ENCODE measurements at places on chromosomes 6 and 20.

DNA sequence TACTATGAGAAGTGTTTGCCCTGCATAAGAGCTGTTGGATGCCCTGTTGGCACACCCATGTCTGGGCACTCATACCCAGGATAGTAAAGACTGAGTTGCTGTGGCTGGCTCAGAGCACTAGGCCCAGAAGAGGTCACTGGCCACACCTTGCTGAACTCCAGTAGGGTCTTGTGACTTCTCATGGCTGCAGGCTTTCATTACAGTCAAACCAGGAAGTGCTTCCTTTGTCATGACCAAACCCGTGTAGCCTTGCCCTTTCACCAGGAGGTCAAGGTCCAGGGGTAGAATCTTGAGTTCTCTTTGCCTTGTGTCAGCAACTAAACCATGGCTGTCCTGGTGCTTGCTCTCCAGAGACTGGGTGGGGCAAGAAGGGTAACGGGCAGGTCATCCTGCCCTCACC is 49.5 kb downstream of the CD164 start:
- DNase-seq, result no peak

GRCh38 chr6:1349655-1350054 is 37.8 kb downstream of the FOXQ1 start:
- DNase-seq, result no peak

GRCh38 chr6:36039112-36039511 is 11.5 kb downstream of the MAPK14 start:
- DNase-seq, result no peak

- no peak for DNase-seq
These were observed 30.5 kb upstream of the MYBL2 start for GRCh38 chr20:43636429-43636828.

GRCh38 chr20:3869839-3870634 is 19.1 kb upstream of the PANK2 start:
- no peak for DNase-seq

DNA sequence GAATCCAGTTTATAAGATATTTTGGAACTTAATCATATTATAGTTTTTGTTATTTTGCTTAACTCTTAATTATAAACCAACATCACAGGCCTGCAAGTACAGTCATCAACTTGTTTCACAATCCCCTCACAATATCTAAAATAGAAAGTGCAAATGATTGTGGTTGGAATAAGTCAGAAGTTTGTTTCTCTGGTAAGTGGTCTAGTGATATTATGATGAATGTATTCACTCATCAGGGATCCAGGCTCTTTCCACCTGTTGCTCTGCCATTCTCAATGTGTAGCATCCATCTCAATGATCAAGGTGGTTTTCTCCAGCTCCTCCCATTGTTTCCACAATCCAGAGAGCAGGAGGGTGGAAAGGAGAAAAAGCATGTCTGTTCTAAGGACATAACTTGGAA is 54.2 kb downstream of the OPN5 start:
- DNase-seq, result no peak

DNA sequence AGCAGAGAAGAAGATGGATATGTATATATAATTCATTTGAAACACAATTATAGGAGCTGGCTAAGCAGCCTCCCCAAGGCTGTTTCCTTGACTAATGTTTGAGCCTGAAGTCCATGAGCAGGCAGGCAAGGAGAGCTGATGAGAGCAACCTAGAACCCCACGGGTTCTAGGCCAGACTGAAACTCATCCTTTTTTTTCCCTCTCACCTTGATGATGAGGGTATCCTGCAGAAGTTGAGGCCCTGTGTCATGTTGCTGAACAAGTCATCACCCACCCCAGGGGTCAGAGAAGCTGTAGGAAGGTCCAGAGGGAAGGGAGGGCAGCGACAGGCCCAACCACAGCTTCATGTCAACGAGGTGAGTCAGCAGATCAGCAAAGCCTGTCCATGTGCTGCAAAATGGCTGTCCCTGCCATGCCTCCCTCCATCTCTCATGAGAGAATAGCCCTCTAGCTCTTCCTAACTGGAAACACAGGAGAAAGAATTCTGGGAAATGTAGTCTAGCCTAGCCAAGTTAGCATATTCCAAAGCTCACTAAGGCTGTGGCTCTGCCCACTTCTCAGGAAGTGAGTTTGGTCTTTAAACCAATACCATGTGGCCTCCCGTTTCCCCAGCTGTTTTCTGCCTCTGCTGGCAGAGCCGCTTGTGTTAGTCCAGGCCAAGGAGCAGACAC is 91.3 kb upstream of the DTNBP1 start:
- DNase-seq, result no peak

DNA sequence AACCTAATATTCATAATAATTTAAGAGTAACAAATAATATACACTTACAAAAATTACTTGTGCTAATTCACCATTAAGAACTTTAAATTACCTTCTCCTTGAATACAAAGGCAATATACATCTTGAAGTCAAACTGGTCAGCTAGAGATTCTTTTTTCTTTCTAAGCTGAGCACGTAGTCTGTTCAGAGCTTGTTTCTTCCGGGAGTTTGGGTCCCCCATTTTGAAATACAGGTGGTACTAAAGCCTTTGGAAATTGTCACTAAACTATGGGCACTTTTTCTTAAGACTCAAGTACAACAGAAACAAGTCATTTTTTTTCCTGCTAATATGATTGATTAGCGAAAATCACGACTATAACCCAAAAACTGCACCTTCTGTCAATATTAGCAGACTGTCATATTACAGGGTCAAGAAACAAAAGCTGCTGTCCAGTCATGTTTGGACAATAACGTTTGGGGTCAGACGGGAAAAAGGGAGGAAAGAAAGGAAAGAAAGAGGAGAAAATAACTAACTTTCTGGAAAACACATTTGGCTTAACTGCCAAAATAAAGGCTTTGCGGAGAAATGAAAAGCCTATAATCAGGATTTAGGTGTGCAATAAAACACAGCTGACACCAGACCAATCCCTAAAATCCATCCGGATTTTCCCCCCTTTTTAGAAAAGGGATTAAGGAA is 367 bp downstream of the C6orf62 start:
- no peak for DNase-seq

DNA sequence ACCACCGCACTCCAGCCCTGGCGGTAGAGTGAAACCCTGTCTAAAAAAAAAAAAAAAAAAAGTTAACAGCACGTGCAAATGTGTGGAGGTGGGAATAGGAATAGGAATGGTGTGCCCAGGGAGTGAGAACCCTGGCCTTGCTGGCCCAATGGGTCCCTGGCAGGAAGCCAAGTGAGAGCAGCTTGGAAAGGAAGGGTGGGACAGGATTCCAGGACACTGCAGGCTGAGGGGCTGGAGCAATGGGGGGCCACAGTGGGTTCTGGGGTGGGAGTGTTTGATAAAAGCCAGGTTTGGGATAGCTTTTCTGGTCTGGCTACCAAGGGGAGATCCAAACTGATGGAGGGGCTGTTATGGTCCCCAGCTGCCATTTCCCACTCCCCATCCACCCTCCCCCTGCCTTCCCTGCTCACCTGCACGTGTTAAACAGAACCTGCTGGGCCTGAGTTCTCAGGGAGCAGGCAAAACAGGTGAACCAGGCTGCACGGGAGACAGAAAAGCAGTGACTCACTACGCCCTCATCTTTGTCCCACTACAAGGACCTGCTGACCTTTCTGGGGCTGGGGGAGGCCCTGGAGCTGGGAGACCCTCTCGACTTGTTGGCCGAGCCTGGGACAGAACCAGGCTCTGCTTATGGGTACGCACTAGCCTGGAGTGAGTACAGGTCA is 3.3 kb downstream of the SUN5 start:
- DNase-seq, result no peak

- DNase-seq, result no peak
These were observed 43.7 kb downstream of the DAAM2 start for GRCh38 chr6:39835821-39836295.

- peak; percentile 50 for DNase-seq
These were observed 63.8 kb upstream of the CLDN20 start for GRCh38 chr6:155200012-155200411.

DNA sequence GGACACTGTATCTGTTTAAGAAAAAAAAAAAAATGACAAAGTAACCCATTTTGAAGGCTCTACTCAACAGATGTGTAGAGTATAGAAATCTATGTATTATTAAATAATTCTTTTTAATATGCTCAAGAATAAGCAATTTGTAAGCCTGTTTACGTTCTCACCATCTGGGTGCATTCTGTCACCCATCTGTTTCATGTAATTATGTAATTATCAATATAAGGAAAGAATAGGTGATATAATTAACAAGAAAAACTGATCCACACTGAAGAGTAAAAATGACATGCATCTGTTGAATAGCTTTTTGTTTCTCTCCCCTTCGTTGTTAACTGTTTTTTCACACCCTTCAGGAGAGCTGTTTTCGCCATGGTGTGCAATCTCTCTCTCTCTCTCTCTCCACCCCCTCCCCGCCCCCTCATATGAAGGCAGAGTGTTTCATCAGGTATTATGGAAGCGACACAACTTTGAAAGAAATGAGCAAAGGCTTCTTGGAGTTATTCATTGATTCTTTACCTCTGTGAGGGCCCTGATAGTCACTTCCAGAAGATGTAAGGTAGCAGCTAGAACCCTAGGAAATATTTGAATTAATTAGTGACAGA is 154.3 kb upstream of the INSM1 start:
- DNase-seq, result no peak

DNA sequence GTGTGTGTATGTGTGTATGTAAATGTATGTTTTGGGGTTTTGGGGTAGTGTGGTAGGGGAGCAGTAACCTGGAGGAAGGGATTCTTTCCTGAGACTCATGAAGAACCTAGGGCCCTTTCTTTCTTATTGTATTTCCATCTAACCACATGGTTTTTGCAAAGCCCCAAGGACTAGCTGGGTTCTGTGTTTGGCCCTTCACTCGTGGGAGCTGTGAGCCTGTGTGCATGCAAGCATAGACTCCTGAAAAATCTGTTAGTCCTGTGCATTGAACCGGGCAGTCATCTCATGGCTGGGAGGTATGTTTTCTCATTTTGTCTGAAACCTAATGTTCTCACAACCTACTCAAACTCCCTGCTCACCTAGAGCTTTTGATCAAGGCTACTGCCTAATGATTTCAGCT is 219.1 kb downstream of the PHACTR1 start:
- DNase-seq, result no peak

GRCh38 chr6:83868639-83869038 is 9.2 kb downstream of the CYB5R4 start:
- DNase-seq, result no peak

DNA sequence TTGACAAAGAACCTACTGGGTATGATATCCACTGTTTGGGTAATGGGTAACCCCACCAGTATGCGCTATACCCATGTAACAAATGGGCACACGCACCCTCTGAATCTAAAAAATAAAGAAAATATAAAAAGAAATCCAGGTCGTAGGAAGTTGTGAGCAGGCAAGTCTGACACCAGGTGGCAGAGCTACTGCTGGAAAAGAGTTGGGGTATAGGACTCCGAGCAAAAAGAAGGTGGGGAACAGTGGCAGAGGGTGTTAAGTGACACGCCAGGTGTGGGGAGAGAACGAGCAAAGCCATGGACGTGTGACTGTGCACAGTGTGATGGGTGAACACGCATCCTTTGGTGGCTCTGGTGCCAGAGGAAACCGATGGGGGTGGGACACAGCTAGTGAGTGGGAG is 46.7 kb downstream of the NOX3 start:
- no peak for DNase-seq

DNA sequence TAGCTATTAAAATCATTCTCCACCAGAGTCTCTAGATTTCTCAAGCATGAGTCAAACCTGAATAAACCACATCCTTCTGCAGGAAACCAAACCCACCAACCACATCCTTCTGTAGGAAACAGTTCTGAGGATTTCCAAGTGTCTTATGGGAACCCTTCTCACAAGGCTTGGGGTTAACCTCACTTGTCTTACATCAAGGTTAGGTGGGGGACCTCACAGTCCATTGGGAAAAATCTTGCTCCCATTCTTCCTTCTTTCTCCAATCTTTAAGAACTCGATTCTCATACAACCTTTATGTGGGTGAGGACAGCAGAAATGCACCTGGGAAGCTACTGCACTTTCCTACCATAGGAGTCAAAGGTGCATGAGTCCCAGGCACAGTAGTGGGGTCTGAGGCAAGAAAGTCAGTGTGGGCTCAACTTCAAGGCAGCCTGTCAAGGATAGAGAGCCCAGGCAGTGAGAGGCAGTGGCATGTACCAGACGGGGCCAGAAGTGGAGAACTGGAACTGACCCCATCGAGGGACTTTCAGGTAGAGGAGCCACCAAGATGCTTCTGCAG is 114.5 kb downstream of the SLC22A3 start:
- DNase-seq, result peak; percentile 40

- DNase-seq, result no peak
These were observed 19.3 kb upstream of the IYD start for GRCh38 chr6:150349546-150349945.

DNA sequence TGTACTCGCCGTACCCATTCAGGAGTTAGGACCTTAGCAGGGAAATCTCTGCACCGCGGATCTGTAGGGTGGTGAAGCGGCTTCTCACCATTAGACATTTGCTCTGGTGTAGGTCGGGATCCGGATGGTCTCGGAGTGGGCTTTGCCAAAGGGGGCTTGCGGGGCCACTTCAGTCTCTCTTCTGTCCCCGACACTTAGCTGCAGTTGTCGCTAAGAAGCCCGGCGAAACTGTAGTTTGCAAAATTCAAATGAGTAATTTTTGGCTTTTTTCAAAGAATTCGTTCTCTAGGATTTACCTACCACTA is 433 bp downstream of the QRSL1 start:
- no peak for DNase-seq

DNA sequence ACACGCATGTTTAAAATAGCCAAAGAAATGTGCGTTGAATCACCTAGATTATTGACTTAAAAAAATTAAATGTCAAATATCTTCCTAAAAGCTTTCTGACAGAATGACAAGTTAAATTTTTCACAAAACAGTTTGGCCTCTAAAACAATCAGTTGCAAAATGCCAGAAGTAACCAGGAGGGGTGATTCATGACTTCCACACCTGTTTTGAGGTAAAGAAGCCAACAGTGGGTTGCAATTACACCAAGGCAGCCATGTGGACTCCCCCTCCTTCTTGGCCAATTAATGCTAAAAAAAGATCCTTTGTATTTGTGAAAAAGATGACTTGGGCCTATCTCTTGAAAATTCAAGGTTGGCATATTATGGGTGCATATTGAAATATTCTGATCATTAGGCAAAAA is 424.8 kb downstream of the CBLN4 start:
- DNase-seq, result no peak

- DNase-seq, result no peak
These were observed 44.4 kb downstream of the HLA-DRA start for GRCh38 chr6:32483968-32484613.

DNA sequence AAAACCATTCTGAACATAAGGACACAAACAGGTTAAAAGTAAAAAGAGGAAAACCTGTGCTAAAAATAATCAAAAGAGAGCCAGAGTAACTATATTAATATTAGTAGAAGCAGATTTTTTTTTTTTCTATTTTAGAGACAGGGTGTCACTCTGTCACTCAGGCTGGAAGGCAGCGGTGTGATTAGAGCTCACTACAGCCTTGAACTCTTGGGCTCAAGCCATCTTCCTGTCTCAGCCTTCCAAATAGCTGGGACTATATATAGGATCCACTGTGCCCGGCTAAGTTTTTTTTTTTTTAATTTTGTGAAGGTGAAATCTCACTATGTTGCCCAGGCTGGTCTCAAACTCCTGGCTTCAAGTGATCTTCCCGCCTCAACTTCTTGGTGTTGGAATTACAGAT is 33.4 kb upstream of the PLN start:
- DNase-seq, result no peak

GRCh38 chr6:14671937-14672336 is 554.4 kb downstream of the CD83 start:
- no peak for DNase-seq

Measured in GM13977 (cell line).